Renal cortical epithelial cell (primary cell): ENCODE measurements at places on chromosomes 1 and 21. TPM values are rescaled to one million over a fixed set of nuclear protein-coding genes. Genes with fewer than 3 reads are reported as not detected.
A peak's percentile ranks its signal among the peaks of the same experiment; 100 is the strongest.

DNA sequence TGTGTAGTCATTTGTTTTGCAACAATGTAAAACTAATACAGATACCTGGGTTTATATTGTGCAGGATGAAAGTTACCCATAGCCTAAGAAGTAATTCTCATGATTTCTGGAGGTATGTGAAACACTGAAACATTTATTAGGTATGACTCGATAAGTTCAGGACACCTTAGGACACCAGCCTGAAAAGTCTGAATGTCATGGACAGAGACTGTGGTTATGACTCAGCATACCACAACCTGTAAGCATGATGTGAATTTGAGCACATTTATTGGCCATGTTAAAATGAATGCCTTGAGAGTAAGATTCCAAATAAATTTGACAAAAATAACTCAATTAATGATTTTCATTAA lies 1471.7 kb upstream of the B3GALT2 start:
- peak; percentile 76 for DNase-seq

- DNase-seq: peak; percentile 96
Measured at GRCh38 chr1:61337981-61338848, 255.9 kb downstream of the NFIA start.

CCDC30 gene
- total RNA-seq: 0.52 and 5.7 TPM in 2 replicates

DNA sequence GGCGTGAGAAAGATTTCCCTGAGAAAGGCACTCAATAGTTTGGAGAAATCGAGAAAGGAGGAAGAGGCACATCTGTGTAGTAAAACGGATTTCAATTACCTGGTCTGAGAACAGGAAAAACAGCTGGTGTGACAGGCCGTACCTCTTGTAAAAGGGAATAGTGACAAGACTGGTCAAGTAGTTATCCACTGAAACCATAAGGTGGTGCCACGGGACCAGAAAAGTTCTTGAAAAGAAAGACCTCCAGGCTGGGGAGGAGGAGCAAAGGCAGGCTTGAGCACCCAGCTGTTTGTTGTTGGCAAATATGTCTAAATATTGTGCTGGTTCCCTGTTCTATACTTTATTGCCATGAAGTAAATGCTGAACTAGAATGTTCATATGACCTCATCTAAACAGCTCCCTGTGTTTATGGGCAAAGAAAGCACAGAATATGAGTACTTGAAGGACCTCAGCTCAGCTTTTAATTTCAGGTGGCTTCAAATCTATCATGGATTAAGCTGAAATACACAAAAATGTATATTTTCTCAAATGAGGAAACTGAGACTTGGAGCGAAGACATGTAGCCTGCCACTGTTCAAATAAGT lies 4.0 kb downstream of the HAO2 start:
- DNase-seq: peak; percentile 49

GRCh38 chr1:87330885-87331364 lies 2.2 kb downstream of the LMO4 start:
- peak; percentile 70 for DNase-seq

ST6GALNAC5 gene
- 0.80 and 19.1 TPM in 2 replicates for total RNA-seq

DNA sequence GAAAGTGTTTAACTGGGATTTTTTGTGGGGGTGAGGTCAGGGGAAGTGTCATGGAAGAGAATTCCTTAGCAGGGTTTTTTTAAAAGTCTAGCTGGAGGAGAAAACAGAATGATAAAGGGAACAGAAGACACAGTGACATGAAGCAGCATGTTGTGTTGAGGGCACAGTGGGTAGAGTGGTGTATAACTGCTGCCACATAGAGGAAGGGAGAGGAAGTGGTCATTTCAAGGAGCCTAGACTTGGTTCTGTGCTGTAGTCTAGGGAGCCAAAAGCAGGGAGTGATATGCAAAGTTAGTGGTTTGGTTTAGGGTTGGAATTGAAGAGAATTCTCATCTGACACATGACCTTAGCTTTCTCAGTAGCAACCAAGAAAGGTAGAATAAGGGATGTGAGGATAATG lies 10.2 kb downstream of the EEIG2 start:
- DNase-seq: peak; percentile 22

- no peak for DNase-seq
Measured at GRCh38 chr1:33805988-33806387, 57.9 kb upstream of the HMGB4 start.
